Sigmoid colon (tissue), 7 donors: ENCODE measurements at places on chromosomes 4 and X. TPM values are rescaled to one million over a fixed set of nuclear protein-coding genes. Genes with fewer than 3 reads are reported as not detected.
A peak's percentile ranks its signal among the peaks of the same experiment; 100 is the strongest.

DNA sequence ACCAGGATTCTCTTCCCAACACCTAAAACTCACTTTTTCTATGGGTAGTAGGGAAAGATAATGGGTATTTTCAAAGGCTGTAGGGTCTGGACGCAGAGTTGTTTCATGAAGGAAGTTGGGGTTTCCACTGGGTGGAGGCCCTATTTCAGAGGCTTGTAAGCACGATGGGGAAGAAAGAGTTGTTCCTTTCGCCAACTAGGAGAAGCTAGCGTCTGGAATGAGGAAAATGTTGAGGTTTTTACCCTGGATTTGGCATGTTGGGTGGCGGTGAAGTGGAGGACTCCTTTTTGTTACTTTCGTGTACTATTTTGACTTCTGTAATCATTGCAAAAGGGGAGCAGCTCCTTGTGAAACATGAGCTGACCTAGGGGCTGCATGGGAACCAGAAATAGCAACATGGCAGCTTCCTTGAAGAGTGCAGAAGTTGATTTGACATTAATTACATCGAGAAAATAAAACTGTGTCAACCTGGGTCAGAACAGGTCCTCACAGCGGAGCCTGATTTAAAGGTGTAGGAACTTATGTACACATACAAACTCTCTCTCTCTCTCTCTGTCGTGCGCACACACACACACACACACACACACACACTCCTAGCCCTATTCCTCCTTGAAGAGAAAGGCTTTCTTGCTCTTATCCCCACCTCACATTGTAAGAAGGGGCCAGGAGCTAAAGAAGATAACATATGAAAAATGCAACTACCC, 19.1 kb downstream of the VSIG4 start:
- no peak for DNase-seq

DNA sequence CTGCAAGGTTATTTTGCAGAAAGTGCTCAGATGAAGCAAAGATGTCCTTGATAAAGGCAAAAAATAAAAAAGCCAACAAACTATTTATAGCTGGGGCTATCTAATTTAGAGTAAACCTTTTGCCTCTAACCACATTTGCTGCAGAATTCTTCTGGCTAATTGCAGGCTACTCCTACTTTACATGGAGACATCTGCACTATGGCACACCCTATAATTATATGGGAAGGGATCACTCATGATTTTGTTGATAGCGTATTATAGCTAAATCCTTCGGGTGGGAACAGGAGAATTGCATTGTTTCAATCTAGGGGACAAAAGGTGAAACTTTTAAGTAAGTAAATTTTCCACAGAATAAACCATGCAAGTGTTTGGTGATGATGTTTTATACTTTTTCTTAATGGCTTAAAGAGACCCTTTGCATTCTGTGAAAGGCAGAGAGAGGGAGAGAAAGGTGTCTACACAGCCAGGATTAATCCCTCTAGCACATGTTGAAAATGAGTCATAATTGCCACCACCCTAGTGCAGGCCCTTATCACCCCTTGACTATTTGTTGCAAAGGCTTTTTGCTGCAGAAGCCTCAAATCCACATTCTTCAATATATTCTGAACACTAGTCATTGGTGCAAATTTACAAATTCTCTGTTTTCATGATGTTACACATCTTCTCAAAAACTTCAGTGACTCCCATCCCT, 221.3 kb upstream of the BMP3 start:
- no peak for DNase-seq

DNA sequence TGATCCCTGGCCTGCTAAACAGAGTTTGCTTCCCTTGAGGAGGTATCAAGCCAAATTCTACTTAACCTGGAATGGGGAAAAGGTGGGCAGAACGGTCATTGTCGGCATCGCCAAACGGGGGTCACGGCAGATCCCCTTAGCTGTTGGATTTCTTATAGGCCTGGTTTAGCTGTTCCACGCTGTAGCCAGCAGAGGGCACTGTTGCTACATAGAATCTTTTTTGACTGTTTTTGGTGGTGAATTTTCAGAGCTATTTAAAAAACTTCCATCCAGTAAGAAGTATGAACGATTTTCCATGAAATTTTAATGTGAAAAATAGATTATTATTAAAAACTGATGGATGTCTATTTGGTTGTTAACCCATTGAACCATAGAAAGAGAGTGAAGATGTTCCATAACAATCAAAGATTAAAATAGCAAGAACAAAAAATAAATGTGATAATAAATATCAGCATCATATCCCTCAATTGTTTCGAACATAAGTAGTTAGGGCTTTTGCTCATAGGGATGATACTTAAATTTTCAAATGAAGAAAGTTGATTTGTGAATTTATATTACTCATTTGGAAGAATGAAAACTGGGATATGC, 56.6 kb downstream of the LINC00632 start:
- peak; percentile 61 for DNase-seq

DNA sequence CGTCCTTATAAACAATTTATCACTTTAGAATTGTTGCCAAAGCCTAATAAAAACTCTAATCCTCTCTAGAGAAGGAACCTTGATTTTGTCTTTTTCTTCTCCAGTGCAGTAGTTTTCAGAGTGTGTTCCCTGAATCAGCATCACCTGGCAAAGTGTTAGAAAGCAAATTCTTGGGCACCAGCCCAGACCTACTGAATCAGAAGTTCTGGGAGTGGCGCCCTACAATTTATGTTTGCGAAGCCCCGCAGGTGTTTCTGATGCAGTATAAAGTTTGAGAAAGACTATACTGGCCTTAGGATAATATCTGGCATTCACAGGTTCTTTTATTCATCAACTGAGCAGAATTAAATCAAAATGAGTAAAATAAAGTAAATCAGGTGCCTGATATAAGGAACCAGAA, 645.8 kb upstream of the ATOH1 start:
- no peak for DNase-seq

GRCh38 chr4:6109842-6110560, 90.3 kb downstream of the JAKMIP1 start:
- peak; percentile 53 for DNase-seq

Gene ETNPPL
- not detected for total RNA-seq

Gene PITX2
- not detected for total RNA-seq

Gene ETDA
- total RNA-seq, result not detected

Gene ABCG2
- 1.1 TPM for total RNA-seq

Gene CYLC1
- total RNA-seq, result not detected
